ENCODE measurements at places on chromosomes 4 and X.

DNA sequence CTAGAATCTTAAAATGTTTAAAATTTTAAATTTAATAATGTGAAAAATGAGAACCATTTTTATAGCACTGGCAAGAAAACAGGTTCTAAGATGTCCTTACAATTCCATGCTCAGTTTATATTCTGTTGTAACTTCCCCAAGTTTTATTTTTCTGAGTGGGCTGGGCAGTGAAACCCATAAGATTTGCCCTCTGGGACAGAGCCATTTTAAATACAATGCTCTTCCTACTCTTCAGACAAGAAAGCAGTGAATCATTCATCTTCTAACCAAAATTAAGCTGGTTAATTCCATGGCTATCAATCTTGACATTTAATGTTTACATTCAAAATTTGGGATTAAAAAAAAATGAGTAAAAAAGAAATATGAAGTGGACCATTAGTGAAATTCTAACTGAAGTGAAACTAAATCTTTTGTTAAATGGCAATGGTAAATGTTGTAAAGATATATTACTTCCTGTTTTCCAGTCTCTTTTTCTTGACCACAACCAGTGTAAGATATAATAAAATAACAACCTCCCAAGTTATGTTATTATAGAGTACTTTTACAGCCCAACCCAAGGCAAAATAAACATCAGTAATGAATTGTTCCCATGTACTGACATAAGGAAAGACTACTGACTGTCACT is 37.2 kb upstream of the PTPN13 start:
- no peak for DNase-seq

GRCh38 chrX:9885150-9885549 is 82.0 kb upstream of the CLDN34 start:
- DNase-seq, result no peak

DNA sequence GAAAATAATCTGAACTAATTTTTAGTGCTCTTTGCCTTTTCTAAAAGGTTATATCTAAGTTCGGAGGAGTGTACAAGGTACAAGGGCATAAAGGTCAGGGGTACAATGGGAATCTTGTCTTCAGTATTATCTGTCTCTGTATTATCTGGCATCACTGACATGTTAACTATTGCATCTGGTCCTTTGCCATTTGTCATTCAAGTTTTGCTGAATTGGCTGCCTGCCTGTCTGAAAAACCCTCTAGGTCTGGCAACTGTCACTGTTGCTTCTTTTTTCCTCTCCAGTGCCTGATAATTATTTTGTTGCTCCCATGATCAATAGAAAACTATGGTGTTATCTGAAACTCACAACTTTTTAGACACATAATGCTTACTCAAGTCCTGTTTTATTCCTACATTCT is 112.5 kb upstream of the STK26 start:
- no peak for DNase-seq

- no peak for DNase-seq
These were observed 2.2 kb upstream of the FAM114A1 start for GRCh38 chr4:38865445-38865844.

DNA sequence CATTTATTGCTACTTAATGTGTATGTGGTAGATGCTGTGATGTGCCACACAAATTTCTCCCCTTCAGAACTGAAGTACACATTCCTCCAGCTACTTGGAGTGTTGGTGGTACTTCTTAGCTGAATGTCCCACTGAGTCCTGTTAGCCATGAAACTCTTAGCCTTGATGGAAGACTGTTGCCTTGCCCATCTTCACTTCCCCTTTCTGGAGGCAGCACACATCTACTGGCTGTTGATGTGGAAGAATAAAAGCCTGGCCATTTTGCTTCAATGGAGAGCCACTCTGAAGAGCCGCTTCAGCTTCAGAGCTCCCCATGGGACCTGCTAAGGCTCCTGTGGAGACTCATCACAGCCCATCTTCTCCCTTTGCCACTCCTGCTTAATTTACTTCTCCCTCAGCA is 157.7 kb upstream of the PITX2 start:
- no peak for DNase-seq

- no peak for DNase-seq
These were observed 52.5 kb upstream of the TADA2B start for GRCh38 chr4:6990661-6991060.

- no peak for DNase-seq
These were observed 63.1 kb downstream of the SLC10A7 start for GRCh38 chr4:146458594-146458993.

DNA sequence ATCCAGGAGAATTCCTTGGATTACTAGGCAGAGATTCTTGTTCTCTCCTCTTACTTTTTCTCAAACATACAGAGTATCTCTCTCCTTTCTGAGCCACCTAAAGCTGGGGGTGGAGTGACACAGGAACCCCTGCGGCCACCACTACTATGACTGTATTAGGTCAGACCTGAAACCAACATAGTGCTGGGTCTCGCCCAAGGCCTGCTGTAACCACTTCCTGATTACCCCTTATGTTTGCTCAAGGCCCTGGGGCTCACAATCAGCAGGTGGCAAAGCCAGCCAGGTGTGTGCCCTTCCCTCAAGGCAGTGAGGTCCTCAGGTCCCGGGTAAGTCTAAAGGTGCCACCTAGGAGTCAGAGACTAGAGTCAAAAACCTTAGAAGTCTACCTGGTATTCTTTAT is 166.4 kb downstream of the PARM1 start:
- DNase-seq, result no peak

DNA sequence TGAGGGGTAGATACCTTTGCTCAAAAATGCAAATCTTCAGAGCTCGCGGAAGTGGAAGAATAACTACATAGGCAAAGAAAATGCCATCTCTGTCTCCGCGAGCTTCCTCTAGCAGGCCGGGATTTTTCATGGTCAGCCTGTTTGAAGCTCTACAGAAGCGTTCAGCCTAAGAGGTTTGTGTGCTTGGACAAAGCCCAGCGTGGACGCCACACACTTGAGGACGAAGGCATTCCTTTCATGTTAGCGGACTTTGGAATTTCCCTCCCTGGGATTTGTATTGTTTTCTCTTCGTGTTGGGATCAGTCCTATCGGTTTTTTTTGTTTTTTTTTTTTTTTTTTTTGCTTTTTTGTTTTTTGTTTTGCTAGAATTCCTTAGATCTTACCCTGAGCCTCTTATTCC is 53.7 kb downstream of the SMIM31 start:
- no peak for DNase-seq

DNA sequence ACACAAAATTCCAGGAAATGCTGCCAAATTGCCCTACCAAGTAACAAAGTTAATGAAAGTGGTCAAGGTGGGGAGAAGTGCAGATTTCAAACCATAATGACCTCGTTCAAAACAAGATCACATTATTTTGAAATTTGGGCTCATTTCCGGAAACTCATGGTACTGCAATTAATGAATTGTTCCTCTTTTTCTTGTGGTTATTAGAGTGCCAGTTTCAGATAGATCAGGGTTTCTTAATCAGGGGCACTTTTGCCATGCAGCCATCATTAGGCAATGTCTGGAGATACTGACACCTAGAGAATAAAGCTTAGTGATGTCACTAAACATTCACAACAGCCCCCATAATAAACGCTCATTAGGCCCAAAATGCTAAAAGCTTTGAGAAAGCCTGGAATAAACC is 381.5 kb upstream of the GALNT7 start:
- DNase-seq, result no peak

DNA sequence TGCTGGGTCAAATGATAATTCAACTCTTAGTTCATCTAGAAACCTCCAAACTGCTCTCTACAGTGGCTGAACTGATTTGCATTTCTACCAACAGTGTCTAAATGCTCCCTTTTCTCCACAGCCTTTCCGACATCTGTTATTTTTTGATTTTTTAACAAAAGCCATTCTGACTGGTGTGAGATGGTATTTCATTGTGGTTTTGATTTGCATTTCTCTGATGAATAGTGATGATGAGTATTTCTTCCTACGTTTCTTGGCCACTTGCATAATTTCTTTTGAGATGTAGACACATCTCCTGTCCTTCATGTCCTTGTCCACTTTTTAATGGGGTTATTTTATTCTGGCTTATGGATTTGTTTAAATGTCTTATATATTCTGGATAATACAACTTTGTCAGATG is 298.2 kb upstream of the ARSJ start:
- DNase-seq, result no peak

GRCh38 chr4:164350061-164350460 is 403.9 kb upstream of the SMIM31 start:
- DNase-seq, result no peak

DNA sequence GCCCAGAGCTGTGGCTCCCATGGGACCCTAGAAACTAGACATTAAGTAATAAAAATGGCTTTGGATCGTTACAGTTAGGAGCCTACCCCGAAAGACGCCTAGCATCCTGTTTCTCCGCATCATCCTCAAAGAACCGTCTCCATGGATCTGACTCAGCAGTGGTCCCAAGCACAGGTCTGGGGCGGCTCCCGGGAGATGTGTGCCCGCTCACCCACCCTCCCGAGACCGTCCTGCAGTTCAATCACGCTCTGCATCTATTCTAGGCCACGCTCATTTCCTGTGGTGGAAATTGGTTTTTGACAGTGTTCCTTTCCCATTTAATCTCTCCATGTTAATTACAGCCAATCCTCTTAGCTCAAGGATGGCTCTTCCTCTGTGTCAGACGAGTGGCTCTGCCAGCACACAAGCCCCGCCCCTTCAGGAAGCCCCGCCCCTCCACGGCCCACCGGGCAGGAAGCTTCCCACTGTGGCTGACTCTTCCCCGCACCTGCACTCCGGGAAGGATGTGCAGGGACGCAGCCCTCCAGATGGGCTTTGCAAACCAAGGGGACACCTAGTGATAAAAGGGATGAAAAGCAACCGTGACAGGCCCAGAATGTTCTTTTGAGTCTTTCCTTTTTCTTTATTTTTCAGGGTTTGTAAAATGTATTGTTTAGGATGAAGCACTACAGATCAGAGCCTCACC is 34.5 kb upstream of the HELT start:
- DNase-seq, result peak; percentile 72

GRCh38 chrX:100874325-100874724 is at the start of gene NOX1:
Gene NOX1 (minus strand): TSS chrX:100874359. CDS start chrX:100874139, 220 bp downstream.
- DNase-seq, result no peak

DNA sequence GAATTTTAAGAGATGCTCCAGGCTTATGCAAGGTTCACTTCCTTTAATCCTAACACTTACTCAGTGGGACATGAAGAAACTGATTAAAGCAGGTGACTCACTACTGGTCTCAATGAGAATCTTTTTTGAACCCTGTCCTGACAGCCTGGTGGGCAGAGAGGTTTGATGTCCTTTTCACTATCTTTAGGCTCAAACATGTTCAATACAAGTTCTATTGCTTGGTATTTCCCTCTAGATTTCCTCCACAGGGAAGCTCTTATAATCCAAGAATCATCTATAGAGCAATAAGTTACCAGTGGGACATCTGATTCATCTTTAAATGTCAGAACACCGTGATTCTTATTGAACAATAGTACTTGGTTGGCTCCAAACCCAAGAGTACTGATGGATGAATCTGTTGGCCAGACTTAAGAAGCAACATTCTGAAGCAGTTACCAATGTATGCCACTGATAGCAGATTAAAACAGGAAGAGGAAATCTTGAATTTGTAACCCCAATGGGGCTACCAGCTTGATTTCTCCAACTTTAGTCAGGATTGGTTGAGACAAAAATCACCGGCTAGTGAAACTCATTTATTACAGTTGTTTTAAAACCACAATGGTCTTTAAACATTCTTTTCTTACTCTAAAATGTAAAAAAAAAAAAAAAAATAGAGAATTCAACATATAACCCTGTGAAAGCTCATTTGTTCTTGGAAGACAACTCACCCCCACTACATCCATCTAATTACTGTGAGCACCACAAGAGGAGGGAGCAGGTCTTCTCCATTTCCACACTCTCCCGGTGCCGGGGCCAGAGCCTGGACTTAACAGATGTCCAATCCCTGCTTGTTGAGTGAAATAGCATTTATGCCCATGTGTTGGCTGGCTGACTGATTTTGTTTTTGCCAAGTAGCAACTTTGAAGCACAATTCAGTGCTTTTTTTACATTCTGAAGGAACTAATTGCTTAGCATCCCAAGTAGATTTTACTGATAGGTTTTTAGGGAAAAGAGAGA is 43.3 kb downstream of the FGFBP1 start:
- DNase-seq, result no peak

- no peak for DNase-seq
These were observed 28.1 kb upstream of the NYX start for GRCh38 chrX:41419082-41419481.

DNA sequence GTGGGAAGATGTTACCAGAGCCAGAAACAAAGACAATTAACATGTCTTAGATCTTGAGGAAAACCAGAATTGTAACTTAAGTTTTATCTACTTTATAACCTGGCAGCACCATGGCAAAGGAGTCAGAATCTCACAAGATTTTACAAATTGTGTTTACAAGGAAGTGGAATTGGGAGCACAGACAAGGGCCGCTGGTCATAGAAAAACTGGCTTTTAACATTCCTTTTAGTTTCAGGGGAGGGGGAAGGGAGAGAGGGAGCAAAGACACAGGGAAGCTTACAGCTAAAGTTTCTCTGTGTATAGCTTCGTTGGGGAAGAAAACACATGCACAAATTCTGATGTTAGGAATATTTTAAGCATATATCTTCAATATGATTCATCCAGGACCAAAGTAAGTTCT is 10.3 kb upstream of the UGT2B11 start:
- no peak for DNase-seq

GRCh38 chr4:93409035-93409434 is 419.5 kb upstream of the ATOH1 start:
- DNase-seq, result no peak

GRCh38 chr4:31084806-31085416 is 364.7 kb downstream of the PCDH7 start:
- no peak for DNase-seq

GRCh38 chr4:148503681-148504080 is 61.5 kb upstream of the NR3C2 start:
- DNase-seq, result no peak

DNA sequence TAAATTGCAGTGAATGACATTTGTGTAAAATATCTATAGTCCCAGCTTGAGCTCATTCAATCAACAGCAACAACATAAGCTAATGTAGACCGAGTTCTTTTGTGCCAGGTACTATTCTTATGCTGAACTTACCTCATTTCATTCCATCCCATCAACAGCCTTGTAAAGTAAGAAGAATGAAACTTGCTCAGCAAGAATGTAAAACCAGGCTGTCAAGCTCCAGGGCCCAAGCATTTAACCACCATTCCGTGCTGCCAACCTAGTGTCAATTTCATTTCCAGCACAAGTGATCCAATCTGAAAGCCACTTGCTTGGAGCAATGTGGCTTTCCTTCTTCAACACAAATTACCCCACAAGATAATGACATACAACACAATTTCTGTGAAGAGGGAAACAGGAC is 36.6 kb downstream of the RASSF6 start:
- DNase-seq, result no peak

DNA sequence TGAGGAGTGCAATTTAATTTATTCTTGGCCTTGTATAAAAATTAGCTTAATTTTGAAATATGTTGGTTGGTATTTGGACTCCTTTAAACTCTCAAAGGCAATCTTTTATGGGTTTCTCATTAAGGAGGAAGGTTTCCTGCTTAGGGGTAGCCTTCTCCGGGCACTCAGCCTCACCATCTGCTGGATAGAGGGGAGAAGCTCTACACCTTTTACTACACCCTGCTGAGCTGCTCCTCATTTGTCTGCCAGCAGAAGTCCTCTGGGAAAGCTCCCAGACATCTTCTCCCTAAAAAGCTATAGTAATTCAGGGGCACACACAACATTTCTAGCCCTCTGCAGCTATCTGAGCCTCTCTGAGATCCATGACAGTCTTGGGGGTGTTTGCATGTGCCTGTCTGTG is 179.1 kb downstream of the SOWAHB start:
- DNase-seq, result no peak
